ENCODE measurements at places on chromosomes 11 and 22. TPM values are rescaled to one million over a fixed set of nuclear protein-coding genes. Genes with fewer than 3 reads are reported as not detected.

The PGA5 gene
- polyA plus RNA-seq, result 0.48 TPM

The ZDHHC24 gene
- polyA plus RNA-seq, result 9.2 TPM

The IGLL1 gene
- polyA plus RNA-seq, result 1.9 TPM

The TRIM49D1 gene
- not detected for polyA plus RNA-seq

The TMPRSS5 gene
- polyA plus RNA-seq, result 2.5 TPM

The LRRC74B gene
- 0.11 TPM for polyA plus RNA-seq

The KCNK4 gene
- polyA plus RNA-seq, result not detected

The PRAME gene
- polyA plus RNA-seq, result 1.7 TPM

The ABTB2 gene
- polyA plus RNA-seq, result 6.8 TPM

The CTNND1 gene
- 245 TPM for polyA plus RNA-seq

The OR51B4 gene
- 0.27 TPM for polyA plus RNA-seq

The DUSP18 gene
- 6.9 TPM for polyA plus RNA-seq

The MS4A4A gene
- 8.0 TPM for polyA plus RNA-seq

The MAJIN gene
- 1.2 TPM for polyA plus RNA-seq

The OR6A2 gene
- 0.05 TPM for polyA plus RNA-seq

The BBOX1 gene
- polyA plus RNA-seq, result 50.4 TPM

The SUSD2 gene
- polyA plus RNA-seq, result 20.8 TPM

The SCGB1C1 gene
- not detected for polyA plus RNA-seq

The NDUFS8 gene
- 110 TPM for polyA plus RNA-seq

The SMTN gene
- 31.1 TPM for polyA plus RNA-seq

The GRM5 gene
- polyA plus RNA-seq, result 0.12 TPM

The USP2 gene
- polyA plus RNA-seq, result 9.3 TPM

The HDAC10 gene
- polyA plus RNA-seq, result 34.3 TPM

The GRAP2 gene
- 1.1 TPM for polyA plus RNA-seq

The OR8J1 gene
- not detected for polyA plus RNA-seq

The OR2D2 gene
- not detected for polyA plus RNA-seq

The APOBEC3H gene
- polyA plus RNA-seq, result not detected

The BRD1 gene
- polyA plus RNA-seq, result 34.5 TPM

The UBQLN3 gene
- not detected for polyA plus RNA-seq

The APOA4 gene
- not detected for polyA plus RNA-seq

The UBQLNL gene
- 0.62 TPM for polyA plus RNA-seq

Data from renal cortex interstitium (tissue), 15 donors.